ENCODE measurements at places on chromosomes 2 and 18. TPM values are rescaled to one million over a fixed set of nuclear protein-coding genes. Genes with fewer than 3 reads are reported as not detected.
A peak's percentile ranks its signal among the peaks of the same experiment; 100 is the strongest.

The CWC22 gene
- 19.5 TPM for polyA plus RNA-seq

The IMMT gene
- 77.6 TPM for polyA plus RNA-seq

The APCDD1 gene
- polyA plus RNA-seq, result 11.3 TPM

The PMAIP1 gene
- 53.9 TPM for polyA plus RNA-seq

The CNGA3 gene
- 0.66 TPM for polyA plus RNA-seq

The ZCCHC2 gene
- 8.7 TPM for polyA plus RNA-seq

The ELOA2 gene
- polyA plus RNA-seq, result not detected

The ANKRD30B gene
- polyA plus RNA-seq, result 0.06 TPM

The TAF4B gene
- 2.4 TPM for polyA plus RNA-seq

- no peak for DNase-seq
Observed at GRCh38 chr2:200667413-200667812, 81.6 kb downstream of the AOX1 start.

DNA sequence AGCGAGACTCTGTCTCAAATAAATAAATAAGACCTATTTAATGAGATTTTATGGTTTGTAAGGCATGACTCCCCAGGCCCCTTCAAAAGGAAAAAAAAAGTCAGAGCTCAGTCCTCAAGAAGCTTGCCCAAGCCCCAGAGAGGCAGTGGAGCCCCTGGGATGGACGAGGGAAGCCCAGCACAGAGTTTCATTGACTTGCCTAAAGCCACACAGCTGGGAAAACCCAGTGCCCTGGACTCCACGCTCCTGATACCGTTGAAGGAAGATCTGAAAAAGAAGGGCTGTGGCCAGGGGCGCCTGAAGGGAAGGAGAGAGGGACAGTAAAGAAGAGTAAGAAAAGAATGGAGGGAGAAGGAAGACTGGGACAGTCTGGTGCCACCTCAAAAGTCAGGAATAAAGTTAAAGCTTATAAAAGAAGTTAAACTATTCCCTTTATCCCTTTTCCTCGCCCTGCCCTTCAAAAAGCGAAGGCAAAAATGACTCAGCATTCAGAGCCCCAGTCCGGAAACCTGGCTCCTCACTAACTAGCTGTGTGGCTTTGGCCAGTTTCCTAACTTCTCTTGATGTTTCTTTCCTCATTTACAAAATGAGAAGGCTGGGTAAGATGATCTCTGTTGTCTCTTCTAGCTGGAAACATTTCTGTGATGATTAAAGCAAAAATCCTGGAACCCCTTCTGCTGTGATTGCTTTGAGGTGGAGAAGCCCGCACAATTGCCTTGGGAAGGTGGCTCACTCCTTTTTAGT lies 46.7 kb downstream of the LYPD1 start:
- peak; percentile 13 for DNase-seq

DNA sequence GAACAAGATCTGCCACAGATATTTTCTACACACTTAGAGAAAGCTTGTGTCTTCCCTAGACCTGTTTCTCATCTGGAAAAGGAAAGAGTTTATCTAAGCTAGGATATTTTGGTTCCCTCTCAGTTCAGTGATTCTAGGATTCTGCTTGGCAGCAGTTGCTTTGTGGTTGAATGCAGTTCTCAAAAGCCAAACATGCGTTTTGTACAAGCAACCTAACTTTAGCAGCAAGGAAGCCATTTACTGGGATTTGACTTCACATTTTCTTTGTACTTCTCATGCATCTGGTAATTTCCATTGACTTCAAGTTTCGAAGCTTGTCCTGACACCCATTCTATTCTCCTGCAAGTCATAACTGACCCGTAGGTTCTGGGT lies 33.3 kb downstream of the VSNL1 start:
- DNase-seq, result no peak

- DNase-seq, result no peak
Observed at GRCh38 chr2:6855860-6856547, 9.7 kb downstream of the CMPK2 start.

DNA sequence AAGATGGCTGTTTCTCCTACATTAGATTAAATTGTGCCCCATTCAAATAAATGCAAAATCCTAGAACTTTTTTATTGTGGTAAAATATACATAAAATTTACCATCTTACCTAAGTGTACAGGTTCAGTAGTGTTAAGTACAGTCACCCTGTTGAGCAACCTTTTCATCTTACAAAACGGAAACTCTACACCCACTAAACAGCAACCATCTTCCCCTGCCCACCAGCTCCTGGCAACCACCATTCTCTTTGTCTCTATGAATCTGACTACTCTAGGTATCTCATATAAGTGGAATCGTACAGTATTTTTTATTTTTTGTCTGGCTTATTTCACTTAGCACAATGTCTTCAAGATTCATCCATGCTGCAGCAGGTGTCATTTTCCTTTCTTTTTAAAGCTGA lies 53.0 kb downstream of the ASXL2 start:
- DNase-seq, result no peak

DNA sequence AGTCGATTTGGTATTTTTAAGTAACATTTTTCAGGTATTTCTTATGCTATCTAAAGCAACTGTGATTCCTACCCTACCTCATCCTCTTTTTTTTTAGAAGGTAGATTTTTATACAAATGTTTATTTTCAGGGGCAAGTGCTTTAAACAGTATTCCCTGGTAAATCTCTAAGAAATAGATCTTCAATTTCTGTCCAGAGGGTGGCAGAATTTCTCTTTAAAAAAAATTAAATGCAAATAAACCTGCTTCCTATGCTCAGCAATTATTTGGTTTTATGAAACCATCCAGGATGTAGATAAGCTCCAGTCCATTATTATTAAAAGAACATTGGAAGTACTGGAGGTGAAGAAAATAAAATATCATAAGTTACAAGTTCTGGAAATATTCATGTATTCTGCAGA lies 191.9 kb downstream of the MYO3B start:
- no peak for DNase-seq

- DNase-seq, result no peak
Observed at GRCh38 chr2:223602972-223603371, 811 bp upstream of the SCG2 start.

DNA sequence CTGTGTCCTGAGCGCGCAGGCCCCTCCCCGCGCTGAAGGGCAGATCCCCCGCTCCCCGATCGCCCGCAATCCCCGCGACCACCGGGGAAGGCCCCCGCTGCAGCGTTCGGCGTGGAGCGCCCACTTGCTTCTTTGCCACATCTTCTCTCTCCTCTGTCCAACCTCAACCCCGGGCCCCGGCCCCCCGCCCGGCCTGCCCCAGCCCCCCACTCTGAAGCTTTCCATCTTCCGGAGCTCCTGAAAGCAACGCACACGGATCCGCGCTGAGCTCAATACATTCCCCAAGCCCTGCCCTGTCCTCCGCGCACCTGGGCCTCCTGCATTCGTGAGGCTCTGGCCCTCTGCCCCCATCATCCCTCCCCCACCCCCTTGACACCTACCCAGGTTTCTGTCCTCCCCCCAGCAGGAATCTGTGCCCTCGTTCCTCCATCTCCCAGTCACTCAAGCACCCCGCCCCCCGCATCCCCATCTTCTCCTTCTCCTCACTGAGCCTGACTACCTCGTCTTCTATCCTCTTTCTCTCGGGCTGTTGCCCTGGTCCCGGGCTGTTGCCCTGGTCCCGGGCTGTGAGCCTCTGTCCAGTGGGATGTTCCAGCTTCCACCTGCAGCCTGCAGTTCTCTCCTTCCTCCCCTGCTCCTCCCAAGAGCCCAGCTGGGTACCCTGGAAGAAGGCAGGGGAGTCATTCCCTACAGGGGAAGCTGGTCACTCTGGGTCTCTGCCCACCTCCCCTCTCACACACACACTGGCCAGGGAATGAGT lies 7.8 kb downstream of the SPEG start:
- no peak for DNase-seq

- DNase-seq, result no peak
Observed at GRCh38 chr18:8283891-8284585, 325.2 kb upstream of the RAB12 start.

DNA sequence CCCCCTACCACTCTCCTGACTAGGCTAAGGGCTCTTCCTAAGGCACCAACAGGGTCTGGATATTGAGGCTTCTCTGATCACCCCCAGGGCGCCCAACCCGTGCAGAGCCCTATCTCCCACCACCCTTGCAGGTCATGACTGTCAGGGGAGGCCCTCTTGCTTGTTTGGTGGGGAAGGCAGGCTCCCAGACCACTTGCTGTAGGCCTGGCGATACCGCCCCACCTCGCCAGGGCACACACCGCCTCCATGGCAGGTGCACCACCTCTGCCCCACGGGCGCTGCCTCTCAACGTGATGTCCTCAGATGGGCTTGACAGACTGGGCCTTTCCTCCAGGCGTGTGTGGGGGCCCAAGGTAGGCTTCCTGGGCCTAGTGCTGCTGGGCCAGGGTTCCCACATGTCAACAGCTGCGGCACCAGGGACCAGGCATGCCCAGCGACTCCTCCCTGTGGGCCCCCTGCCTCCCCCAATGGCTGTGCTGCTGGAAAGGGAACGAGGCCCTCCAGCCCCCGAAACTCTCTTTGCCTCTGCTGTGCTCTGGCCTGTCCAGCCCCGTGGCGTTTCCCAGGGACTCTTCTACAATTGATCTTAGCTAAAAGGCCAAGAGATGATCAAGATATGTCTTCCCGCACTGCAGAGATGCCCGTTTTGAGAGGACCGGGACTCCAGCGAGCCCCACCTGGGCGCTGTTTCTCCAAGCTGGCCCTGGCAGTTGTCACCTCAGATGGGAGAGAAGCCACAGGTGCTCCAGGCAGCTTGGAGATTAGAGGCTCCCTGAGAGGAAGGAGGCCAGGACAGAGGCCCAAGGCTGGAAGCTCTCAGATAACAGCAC lies 7.5 kb downstream of the NPPC start:
- no peak for DNase-seq

DNA sequence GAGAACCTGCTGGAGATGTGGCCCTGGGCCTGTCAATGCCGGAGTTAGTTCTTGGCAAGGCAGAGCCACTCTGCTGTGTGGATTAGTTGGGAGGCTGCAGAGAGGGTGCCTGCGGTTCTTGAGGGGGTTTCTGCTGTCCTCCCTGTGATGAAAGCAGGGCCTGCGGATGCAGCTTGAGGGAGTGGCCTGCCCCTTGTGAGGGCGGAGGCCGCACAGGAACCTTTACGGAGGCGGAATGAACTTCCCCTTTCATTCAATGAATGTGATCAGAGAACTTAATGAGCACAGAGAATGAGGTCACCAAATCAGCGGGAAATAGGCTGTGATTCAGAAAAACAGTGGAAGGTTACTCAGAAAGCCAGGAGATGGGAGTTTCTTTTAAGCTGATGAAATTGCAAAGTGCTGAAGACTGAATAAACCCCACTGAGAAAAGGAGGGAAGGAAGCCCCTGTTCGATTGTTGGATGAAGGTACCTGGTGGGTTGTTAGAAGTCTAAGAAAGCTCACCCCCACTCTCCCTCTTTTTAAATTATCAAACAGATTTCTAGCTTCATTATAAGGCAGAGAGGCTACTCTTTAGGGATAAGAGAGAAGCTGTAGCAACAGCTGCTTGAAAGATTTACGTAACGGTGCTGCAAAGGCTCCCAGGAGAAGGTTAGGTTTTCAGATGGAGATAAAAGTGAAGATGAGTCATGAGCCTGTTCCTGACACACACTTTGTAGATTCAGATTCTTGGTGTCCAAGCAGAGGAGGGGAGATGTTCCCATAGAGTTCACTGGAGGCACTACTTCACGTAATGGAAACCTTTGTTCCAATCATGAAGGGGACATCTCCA lies 47.4 kb downstream of the VWA3B start:
- no peak for DNase-seq

DNA sequence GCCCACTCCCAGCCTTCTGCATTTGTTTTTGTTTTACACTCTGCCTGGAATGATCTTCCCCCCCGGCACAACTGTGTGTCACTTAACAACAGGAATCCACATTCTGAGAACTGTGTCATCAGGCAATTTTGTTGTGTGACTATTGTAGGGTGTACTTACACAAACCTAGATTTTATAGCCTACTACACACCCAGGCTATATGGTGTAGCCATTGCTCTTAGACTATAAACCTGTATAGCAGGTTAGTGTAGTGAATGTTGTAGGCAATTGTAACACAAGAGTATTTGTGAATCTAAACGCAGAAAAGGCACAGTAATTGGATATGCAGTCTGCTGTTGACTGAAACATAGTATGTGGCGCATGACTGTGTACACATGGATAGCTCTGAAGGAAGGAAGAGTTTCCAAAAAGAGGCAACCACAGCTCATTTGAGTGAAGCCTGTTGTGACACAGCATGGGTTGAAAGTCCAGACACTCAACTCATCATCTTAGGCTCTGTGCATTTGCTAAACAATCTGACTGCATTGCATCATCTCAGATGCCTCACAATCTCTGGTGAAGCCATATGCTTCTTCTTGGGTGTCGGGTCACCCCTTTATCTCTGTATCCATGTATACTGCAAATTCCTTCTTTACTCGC lies 506.6 kb upstream of the SPHKAP start:
- DNase-seq, result no peak

GRCh38 chr18:79388043-79388442 lies 7.7 kb upstream of the NFATC1 start:
- DNase-seq, result no peak

All from forelimb muscle (tissue), 1 donor.